Smooth muscle cell of the umbilical artery (primary cell): ENCODE measurements at places on chromosomes 11 and 22. TPM values are rescaled to one million over a fixed set of nuclear protein-coding genes. Genes with fewer than 3 reads are reported as not detected.

The CD151 gene
- 986 and 1,024 TPM in 2 replicates for total RNA-seq

The OR8J3 gene
- not detected in 2 replicates for total RNA-seq

The FXYD2 gene
- not detected in 2 replicates for total RNA-seq

The HEPACAM gene
- total RNA-seq: not detected in 2 replicates

The SDF2L1 gene
- 29.7 and 35.6 TPM in 2 replicates for total RNA-seq

The LRP4 gene
- 8.6 and 12.5 TPM in 2 replicates for total RNA-seq

The SLC37A4 gene
- total RNA-seq: 13.7 and 13.9 TPM in 2 replicates

The BRMS1 gene
- 35.9 and 38.6 TPM in 2 replicates for total RNA-seq

The ALDH3B1 gene
- 20.8 and 34.4 TPM in 2 replicates for total RNA-seq

The SCUBE1 gene
- total RNA-seq: not detected in 2 replicates

The GAS2L1 gene
- total RNA-seq: 7.4 and 17.1 TPM in 2 replicates

The UBQLNL gene
- total RNA-seq: 0.05 and 0.30 TPM in 2 replicates

The LAYN gene
- total RNA-seq: 34.4 and 42.8 TPM in 2 replicates

The MRGPRE gene
- not detected in 2 replicates for total RNA-seq

The C22orf31 gene
- total RNA-seq: not detected in 2 replicates

The FGF19 gene
- not detected in 2 replicates for total RNA-seq

The KRTAP5-11 gene
- total RNA-seq: not detected in 2 replicates

The MUC5AC gene
- not detected in 2 replicates for total RNA-seq

The PNPLA3 gene
- total RNA-seq: 5.3 and 7.5 TPM in 2 replicates

The HEPHL1 gene
- total RNA-seq: under 0.01 and 0.09 TPM in 2 replicates

The AQP11 gene
- total RNA-seq: 2.8 and 8.9 TPM in 2 replicates

The NRGN gene
- total RNA-seq: 0.28 TPM in 1 of 2 replicates, not detected in the other

The DNAJB7 gene
- not detected in 2 replicates for total RNA-seq

The KCNE3 gene
- total RNA-seq: 0.60 and 4.5 TPM in 2 replicates

The UQCC3 gene
- total RNA-seq: 3.8 and 6.8 TPM in 2 replicates

The CHADL gene
- 0.97 and 3.0 TPM in 2 replicates for total RNA-seq

The TP53I11 gene
- total RNA-seq: 7.1 and 17.3 TPM in 2 replicates

The GLB1L2 gene
- total RNA-seq: 0.30 and 0.32 TPM in 2 replicates

The ZP1 gene
- 0.60 and 6.8 TPM in 2 replicates for total RNA-seq

The CDC42EP1 gene
- 18.1 and 29.2 TPM in 2 replicates for total RNA-seq

The CABP7 gene
- total RNA-seq: not detected in 2 replicates
